ENCODE measurements at places on chromosomes 1 and 21.
A peak's percentile ranks its signal among the peaks of the same experiment; 100 is the strongest.

DNA sequence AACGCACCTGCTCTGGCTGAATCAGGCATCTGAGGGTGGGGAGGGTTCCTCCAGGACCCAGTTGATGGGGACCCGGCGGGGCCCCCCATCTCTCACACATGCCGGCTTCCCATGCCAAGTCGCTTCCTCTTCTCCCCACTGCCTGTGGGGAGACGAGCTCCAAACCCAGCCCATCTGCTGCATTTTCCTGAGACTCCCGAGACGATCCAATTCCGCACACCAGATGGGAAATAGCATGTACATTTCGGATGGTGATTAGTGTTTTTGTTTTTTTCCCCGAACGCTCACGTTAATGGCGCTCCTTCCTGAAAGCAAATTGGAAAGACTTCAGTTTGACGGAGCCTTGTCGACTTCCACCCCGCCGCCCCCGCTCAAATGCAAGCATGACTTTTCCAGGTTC, 13.2 kb upstream of the GRIK3 start:
- DNase-seq = no peak

GRCh38 chr1:34128186-34128889, 36.7 kb downstream of the CSMD2 start:
- DNase-seq = no peak

DNA sequence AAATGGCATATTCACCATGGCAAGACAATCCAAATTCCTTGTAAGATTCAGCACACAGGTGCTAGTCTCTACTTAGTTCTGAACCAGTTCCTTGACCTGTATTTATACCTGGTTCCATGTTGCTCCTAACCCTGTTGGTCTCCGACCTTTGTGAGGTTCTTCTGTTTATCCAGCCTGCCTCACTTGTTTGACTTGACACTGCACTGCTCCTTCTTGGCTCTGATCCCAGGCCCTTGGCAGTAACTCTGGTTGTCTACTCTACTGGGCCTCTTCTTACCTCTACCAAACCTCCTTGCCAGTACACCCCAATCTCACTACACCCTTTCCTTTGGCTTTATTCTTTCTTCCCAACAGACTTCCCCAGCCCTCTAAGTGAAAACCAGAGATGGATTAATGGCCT, 419.4 kb upstream of the USP24 start:
- DNase-seq = no peak

DNA sequence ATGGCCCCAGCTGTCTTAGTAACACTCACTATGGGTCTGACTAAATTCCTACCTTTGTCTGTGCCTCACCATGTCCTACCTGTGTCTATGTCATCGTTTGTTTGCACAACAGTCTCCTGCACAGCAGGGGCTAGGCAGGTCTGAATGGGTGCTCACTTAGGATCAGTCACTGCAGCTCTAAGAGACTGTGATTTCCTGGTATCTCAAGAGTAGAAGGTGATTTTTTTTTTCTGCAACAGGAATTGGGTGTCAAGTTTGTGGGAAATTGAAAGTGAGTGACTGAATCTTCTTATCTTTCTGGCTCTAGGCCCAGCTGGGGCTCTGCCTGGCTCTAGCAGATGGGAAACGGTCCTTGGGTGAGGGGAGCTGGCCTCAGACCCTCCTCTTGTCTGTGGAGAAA, 46.4 kb upstream of the TRABD2B start:
- no peak for DNase-seq

GRCh38 chr1:100036718-100037655, 67.2 kb downstream of the SLC35A3 start:
- peak; percentile 7 for DNase-seq

- no peak for DNase-seq
Observed at GRCh38 chr1:241799416-241799815, 48.6 kb upstream of the EXO1 start.

- no peak for DNase-seq
Observed at GRCh38 chr1:44905276-44905675, 62.2 kb upstream of the PTCH2 start.

Measured in fibroblast of skin of scalp (primary cell).